NT2/D1 (cell line): ENCODE measurements at places on chromosomes 2 and 18.

- DNase-seq = no peak
These were observed 253.6 kb upstream of the SIX3 start for GRCh38 chr2:44687686-44688455.

GRCh38 chr2:100876231-100876860 lies 56.4 kb downstream of the NPAS2 start:
- DNase-seq = no peak

- no peak for DNase-seq
These were observed 24.1 kb downstream of the SLC14A2 start for GRCh38 chr18:45639408-45639807.

DNA sequence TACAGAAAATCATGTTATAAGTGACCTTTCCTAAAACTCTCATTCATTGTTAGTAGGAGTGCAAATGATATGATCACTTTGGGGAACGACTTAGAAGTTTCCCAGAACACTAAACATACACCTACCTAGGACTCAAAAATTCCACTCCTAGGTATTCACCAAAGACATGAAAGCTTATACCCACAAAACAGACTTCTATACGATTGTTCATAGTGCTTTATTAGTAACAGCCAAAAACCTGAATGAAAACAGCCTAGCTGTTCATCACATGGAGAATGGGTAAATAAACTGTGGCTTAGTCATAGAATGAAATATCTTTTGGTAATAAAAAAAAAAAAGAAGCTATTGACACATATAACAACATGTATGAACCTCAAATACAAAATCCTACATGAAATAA lies 8.8 kb downstream of the NOL10 start:
- no peak for DNase-seq

DNA sequence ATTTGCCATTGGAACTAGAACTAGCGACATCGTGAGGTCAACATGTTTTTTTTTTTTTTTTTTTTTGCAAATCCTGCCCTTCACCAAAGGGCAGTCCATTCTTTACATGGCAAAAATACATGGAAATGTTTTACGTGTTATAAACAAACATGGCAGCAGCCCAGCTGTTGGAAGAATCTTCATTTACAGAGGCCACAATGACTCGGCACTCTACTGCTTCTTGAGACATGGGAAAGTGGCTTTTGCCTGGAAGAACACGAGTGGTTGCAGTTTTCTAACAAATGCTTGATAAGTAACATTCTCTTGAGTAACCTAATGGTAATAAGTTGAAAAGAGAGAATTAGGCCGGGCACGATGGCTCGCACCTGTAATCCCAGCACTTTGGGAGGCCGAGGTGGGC lies 22.8 kb upstream of the POLR1B start:
- DNase-seq = no peak

DNA sequence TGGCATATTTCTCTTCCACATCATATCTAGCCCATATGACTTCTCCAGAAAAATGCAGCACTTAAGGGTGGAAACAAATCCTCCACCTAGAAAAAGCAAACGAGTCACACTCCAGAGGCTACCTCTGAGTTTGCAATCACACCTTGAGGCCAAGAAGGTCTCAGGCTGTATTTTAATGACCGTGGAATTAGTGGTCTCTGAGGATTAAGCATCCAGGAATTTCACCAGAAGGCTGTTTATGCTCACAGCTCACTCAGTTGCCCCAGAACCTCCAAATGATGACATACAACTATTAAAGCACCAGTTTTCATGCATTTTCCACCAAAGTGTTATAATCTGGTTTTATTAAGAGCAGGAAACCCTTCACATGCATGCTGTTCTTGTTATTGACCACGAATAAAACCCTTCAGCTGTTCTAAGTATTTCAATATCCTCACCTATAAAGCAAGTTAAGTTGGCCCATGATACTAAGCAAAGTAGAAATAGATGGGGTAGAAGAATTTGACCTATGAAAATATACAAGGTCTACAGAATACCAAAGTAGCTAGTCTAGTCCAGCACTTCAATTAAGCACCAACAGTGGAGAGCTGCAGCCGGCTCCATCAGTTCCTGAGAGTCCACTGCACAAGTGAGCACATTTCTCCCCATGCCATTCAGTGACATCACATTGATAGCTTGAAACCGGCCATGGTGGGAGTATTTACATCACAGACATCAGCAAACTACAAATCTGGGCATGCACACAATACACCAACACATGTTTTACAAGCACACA lies 39.5 kb upstream of the SLC14A1 start:
- DNase-seq = no peak

GRCh38 chr2:74488643-74489481 lies 6.0 kb downstream of the TTC31 start:
- no peak for DNase-seq

DNA sequence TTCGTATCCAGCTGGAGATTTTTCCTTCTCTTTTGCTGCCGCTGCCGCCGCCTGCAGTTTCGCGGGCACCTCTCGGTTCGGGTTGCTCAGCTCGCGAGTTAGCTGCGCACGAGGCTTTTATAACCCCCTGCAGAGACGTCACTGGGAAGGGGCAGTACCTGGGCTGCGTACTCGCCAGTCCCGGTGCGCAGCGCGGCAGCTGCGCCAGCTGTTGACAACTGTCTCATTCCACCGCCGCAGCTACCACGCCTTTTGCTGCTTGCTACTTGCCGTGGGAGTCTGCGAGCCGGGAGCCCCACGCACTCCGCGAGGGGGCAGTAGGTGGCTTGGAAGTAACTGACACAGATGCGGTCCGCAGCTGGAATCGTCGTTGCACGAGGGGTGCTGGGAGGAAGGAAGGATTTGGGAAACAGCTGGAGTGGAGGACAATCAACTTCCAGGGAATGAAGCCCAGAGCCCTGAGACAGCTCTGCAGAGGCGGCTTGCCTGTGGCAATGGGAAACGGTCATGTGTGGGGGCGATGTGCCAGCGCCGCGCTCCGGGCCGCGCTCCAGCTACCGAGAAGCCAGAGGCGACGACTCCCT lies at the start of gene TACR1:
TACR1 (minus strand) TSS at position 93 of the 584 bp plus-strand sequence. CDS start 586 bp downstream, outside the sequence.
- DNase-seq = no peak

DNA sequence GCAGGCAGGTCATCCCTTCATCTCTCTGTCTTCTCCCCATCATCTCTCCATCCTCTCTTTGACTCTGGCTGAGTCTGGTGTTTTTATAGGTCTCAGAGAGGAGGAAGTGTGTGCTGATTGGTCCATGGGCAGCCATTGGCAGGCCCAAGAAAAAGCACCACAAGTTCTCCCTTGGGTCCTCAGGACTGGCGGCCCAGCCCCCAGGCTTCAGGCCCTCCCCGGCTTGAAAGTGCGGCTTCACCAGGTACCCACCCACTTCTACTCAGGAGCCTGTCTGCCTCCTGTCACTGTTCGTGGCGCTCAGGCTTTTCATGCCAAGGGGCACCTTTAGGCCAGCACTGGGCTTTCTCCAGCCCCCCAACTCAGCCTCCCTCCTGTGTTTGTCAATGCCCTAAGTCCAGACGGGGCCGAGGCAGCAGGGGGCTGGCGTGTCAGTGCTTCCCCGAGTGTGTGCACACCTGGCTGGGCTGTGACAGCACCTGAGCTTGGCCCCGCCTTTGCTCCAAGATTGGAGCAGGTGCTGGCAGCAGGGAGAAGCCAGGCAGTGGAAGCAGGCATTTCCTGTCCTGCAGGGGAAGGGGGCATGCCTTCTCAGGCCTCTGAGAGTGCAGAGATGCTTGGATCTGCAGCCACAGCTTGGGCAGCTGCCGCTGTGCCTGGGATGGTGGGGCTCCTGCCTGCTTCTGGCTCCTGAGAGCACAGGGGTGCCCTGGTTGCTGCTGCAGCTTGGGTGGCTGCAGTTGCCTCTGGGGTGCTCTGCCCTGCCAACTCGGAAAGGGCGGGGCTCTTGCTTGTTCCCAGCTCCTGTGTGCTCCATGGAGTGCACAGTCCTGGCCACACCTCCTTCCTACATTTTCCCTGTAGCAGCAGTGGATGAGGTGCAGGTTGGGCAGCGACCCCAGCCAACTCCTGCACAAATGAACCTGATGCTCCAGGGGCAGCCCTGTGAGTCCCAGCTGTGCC lies 34.1 kb downstream of the FBXO48 start:
- DNase-seq = no peak

DNA sequence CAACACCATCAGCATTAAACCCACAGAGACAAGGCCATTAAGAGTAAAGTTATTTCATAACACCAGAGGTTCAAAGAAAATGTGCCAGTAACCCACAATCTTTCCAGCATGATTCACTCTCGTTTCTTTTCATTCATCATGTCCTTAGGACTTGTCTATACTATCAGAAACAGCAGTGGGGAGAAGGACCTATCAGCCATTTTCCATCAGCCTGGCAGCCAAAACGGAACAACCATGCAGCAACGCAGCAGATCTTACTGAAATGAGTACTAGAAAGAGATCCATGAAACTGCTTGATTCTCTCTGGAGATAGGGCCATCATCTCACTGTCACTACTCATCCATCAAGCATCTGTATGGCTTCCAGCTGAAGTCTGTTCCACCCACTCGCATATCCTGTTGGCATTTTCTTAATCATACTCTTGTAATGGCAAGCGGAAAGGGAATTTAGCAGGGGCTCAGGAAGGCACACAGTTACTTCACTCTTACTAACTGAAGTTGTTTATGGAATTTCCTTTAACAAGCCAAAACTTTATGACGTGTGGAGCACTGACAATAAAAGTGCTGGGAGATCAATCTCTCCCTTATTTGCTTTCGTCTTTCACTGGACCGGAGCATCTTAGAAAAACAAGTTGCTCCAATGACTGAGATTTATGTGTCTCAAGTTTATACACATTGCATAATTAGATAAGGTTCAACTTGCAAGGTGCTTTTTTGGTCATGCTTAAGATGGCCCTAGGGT lies 69.7 kb downstream of the EPHA4 start:
- no peak for DNase-seq
